Uterus (tissue), 4 donors: ENCODE measurements at places on chromosomes 3 and 15. TPM values are rescaled to one million over a fixed set of nuclear protein-coding genes. Genes with fewer than 3 reads are reported as not detected.
A peak's percentile ranks its signal among the peaks of the same experiment; 100 is the strongest.

DNA sequence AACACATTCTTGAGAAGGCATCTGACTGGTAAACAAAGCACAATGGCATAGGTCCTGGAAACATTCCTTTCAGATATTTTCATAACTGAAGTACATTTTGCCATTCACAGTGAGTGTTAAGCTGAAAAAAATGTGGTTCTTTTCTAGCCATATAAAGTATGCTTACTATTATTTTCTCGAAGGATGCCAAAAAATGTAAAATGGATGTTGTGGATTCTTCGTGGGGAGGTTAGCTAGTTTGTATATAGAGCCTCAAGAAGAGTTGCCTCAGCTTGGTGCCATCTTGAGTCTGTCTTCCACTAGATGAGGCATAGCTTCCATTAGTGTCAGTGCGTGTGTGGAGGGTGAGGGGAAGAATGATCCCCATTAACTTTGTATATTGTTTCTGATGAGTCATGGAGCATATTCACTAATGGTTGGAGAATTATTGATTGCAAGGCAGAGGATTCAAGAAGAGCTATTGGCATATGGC, 4.1 kb downstream of the MBNL1 start:
- peak overlapping the region; percentile 22 for H3K4me3 ChIP-seq
- DNase-seq = no peak
- H3K27me3 ChIP-seq = no peaks in the 10 kb centered on the region
- H3K36me3 ChIP-seq = no peaks in the 10 kb centered on the region

Gene NR1I2
- not detected for total RNA-seq

DNA sequence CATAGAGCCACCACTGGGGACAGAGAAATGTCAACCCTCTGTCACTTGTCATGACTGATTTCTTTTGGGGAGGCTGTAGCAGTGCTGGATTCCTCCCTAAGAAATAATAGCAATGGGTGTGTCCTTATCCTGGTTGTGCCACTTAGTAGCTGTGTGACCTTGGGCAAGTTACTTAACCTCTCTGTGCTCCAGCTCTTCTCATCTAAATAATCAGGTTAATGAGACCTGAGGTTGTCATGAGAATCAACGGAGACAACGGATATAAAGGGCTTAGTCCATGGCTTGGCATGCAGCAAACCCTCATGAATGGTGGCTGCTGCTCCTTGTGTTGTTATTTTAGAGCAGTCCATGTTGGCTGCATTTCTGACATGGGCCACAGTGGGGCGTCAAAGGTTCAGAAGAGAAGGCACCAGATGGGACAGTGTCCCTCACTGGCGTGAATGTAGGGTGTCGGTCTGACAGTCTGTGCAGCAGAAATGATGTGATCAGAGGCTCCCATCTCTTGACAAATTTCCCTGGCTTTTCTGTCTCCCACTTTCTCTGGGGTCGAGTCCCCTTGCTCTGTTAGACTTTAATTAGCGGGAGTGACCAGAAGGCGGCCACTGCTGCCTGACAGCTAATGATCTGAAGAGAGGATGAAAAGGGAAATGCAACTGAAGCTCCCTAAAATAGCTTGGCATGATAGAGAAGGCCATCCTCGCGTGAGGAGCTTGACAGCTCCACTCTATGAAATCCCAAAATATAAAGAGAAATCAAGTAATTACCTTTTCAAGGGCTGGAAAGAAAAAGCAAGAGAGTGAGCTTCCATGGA, 209.4 kb downstream of the CADPS start:
- no peak overlapping the region for H3K4me3 ChIP-seq
- no peaks in the 10 kb centered on the region for H3K27me3 ChIP-seq
- no peak overlapping the region for H3K27ac ChIP-seq

- no peaks in the 10 kb centered on the region for H3K36me3 ChIP-seq
- H3K4me1 ChIP-seq = peaks cover 15% of the 10 kb centered on the region
- H3K27me3 ChIP-seq = no peaks in the 10 kb centered on the region
- no peak overlapping the region for H3K4me3 ChIP-seq
- peak overlapping the region; percentile 51 for H3K27ac ChIP-seq
- no peak for DNase-seq
These were observed 14.3 kb downstream of the AKAP13 start for GRCh38 chr15:85394554-85395333.

Gene KIF23
- total RNA-seq = 2.6 TPM

GRCh38 chr3:37700466-37701248, 161.0 kb upstream of the CTDSPL start:
- no peaks in the 10 kb centered on the region for H3K4me1 ChIP-seq
- no peaks in the 10 kb centered on the region for H3K36me3 ChIP-seq
- DNase-seq = no peak
- no peak overlapping the region for H3K4me3 ChIP-seq
- no peaks in the 10 kb centered on the region for H3K27me3 ChIP-seq

DNA sequence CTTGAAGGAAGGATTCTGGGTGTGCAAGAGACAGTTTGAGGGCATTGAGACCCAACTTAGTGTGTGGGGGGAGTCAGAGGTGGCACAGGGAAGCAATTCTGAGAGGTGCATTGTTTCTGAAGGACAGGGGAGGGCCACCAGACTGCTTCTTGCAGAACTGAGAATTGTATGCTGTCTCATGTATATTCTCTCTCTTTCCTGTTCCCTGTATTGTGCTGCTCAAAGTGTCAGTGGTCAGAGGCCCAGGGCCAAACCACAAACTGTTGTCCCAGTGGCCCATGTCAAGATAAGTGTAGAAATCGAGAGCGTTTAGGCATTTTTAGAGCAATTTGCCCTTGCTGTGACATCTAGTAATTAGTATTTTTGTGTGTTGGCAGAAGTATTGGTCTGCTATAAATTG, 567.1 kb downstream of the EDEM1 start:
- H3K27ac ChIP-seq = peak overlapping the region; percentile 10
- H3K4me3 ChIP-seq = no peak overlapping the region
- no peaks in the 10 kb centered on the region for H3K27me3 ChIP-seq

GRCh38 chr15:79815468-79815867, 81.3 kb downstream of the MTHFS start:
- DNase-seq = no peak
- H3K36me3 ChIP-seq = no peaks in the 10 kb centered on the region
- no peaks in the 10 kb centered on the region for H3K27me3 ChIP-seq
